ENCODE measurements at places on chromosomes 12 and 14. TPM values are rescaled to one million over a fixed set of nuclear protein-coding genes. Genes with fewer than 3 reads are reported as not detected.

Gene PRORP
- 42.9 TPM for total RNA-seq

Gene KLRC3
- 0.16 TPM for total RNA-seq

Gene EGLN3
- total RNA-seq = 5.3 TPM

Gene DLK1
- total RNA-seq = 0.31 TPM

Gene ANKRD33
- total RNA-seq = not detected

Gene DDX55
- 29.2 TPM for total RNA-seq

Gene SPTB
- 1.5 TPM for total RNA-seq

Gene FBLN5
- total RNA-seq = 5.0 TPM

Gene VPS29
- total RNA-seq = 162 TPM

Gene DHRS2
- total RNA-seq = 6.3 TPM

Gene CPNE6
- total RNA-seq = not detected

Gene MGST1
- total RNA-seq = 754 TPM

Gene ALDH6A1
- total RNA-seq = 2.4 TPM

Gene MMP19
- total RNA-seq = 0.62 TPM

Gene PRB2
- total RNA-seq = not detected

Gene KRT83
- total RNA-seq = 5.7 TPM

Gene DHRS7
- 89.7 TPM for total RNA-seq

Gene CCDC197
- not detected for total RNA-seq

Gene PROX2
- not detected for total RNA-seq

Gene KRT78
- 0.15 TPM for total RNA-seq

Gene FGD6
- total RNA-seq = 13.6 TPM

Gene CLEC7A
- total RNA-seq = not detected

Gene GPRC5D
- not detected for total RNA-seq

Gene PLEKHD1
- total RNA-seq = 0.02 TPM

Gene MIA2
- total RNA-seq = 24.6 TPM

Gene OR10P1
- total RNA-seq = not detected

Gene TSPAN9
- total RNA-seq = 50.6 TPM

Gene HOXC12
- total RNA-seq = not detected

Gene SLC8B1
- 10.5 TPM for total RNA-seq

Gene KNTC1
- total RNA-seq = 22.1 TPM

Gene CRIP2
- 116 TPM for total RNA-seq

Gene FOXA1
- 5.1 TPM for total RNA-seq

Gene RNASE3
- not detected for total RNA-seq

Gene HOXC5
- 0.70 TPM for total RNA-seq

Gene MAP3K12
- total RNA-seq = 11.2 TPM

Gene OTUB2
- total RNA-seq = 3.0 TPM

Gene MIPOL1
- total RNA-seq = 3.2 TPM

Gene PRICKLE1
- total RNA-seq = 0.64 TPM

Gene GLIPR1L1
- total RNA-seq = not detected

Gene NTF3
- not detected for total RNA-seq

Gene LRP1-AS
- total RNA-seq = not detected

Data from A549 treated with Hydrocortisone at 1 μM for 4 hours (cell line).